Neural progenitor cell (in vitro differentiated cells): ENCODE measurements at places on chromosomes 6 and 20.

- DNase-seq: no peak
Observed at GRCh38 chr6:88561954-88562315, 395.8 kb upstream of the CNR1 start.

DNA sequence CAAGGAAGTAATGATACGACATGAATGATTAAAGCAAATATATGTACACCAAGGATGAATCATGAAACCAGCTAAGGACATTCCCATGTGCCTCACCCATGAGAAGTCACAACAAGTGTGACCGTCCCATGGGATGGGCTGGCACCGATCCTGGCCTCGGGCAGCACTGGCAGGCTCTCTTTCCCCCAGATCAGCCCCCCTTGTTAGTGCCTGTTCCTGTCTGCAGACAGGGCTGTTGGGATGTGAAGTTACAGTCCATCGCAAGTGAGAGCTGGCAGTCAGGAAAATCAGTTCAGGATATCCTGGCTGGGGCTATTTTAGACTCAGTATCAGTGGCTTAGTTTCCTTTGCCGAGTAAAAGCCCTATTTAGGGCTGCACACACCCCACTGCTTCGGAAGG, 129.2 kb upstream of the SNX9 start:
- DNase-seq: no peak

- DNase-seq: no peak
Observed at GRCh38 chr6:168208402-168208801, 111.2 kb downstream of the DACT2 start.

DNA sequence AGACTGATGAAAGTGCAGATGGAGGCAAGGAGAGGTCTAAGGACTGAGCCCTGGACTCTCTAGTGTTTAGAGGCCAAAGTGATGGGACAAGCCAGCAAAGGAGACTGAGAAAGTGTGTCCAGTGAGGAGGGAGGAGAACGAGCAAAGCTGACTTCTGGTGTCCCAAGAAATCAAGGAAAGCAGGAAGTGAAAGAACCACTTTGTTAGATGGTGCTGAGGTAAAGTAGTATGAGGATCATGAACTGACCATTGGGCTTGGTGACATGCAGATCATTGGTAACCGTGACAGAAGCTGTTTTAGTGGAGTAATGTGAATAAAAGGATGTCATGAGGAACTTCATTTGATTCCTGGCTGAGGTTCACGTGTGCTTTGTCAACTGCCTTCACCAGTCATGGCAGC, 108.4 kb downstream of the SLX4IP start:
- DNase-seq: no peak

DNA sequence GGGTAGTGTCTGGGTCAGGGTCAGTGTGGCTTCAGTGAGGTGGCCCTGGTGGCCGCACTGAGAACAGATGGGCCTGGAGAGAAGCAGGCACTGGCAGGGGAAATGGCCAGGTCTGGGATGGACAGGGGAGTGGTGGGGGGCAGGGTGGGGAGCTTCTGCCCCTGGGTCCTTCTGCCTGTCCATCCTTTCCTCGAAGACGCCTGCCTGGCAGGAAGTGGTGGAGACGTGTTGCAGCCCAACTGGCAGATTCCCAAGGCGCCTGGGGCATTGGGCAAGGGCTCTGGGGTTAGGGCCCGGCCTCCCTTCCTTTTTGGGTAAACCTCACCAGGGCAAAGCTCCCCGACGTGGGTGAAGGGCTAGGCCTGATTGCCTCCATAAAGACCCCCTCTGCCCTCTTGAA, 10.4 kb downstream of the SRC start:
- no peak for DNase-seq

GRCh38 chr6:155221086-155221485, 42.7 kb upstream of the CLDN20 start:
- DNase-seq: no peak

DNA sequence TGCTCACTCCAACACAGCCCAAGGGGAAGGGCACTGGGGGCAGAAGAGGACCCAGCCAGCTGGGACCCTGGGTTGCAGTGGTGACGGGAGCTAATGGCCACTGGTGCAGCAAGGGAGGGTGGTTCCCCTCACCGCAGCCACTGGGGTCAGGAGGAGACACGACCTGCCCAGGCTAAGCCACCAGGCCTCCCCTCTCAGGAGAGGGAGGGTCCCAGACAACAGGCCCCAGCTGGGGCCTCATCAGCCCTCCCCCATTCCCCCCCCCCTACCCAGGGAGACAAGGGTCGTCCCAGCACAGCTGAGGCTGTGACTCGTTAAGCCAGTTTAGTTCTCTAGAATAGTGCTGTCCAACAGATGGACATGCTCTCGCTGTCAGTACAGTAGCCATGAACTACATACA, 17.3 kb upstream of the MATN4 start:
- DNase-seq: peak; percentile 67

- peak; percentile 69 for DNase-seq
Observed at GRCh38 chr20:6623989-6624388, 143.5 kb upstream of the BMP2 start.

- peak; percentile 79 for DNase-seq
Observed at GRCh38 chr20:64192406-64192805, 28.2 kb downstream of the MYT1 start.

- no peak for DNase-seq
Observed at GRCh38 chr20:37523911-37524700, 3.1 kb downstream of the NNAT start.

DNA sequence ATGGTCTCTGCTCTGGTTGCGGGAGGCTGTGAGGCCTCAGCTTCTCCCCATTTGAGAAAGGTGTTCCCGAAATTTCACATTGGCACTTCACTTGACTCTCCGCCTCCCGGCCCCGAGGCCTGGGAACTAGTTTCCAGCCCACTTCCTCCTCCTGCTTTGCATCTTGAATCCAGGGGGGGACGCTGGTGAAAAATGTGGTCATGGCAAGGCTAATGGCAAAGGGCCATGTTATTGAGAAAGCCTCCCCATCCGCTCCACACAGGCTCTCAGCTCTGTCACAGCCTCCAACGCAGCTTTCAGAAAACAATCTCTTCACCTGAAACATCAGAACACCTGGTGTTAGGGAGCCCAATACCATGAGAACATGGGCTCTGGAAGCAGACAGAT, 5.6 kb downstream of the PLAGL2 start:
- no peak for DNase-seq

- DNase-seq: no peak
Observed at GRCh38 chr6:33405386-33405940, 5.4 kb upstream of the PHF1 start.

DNA sequence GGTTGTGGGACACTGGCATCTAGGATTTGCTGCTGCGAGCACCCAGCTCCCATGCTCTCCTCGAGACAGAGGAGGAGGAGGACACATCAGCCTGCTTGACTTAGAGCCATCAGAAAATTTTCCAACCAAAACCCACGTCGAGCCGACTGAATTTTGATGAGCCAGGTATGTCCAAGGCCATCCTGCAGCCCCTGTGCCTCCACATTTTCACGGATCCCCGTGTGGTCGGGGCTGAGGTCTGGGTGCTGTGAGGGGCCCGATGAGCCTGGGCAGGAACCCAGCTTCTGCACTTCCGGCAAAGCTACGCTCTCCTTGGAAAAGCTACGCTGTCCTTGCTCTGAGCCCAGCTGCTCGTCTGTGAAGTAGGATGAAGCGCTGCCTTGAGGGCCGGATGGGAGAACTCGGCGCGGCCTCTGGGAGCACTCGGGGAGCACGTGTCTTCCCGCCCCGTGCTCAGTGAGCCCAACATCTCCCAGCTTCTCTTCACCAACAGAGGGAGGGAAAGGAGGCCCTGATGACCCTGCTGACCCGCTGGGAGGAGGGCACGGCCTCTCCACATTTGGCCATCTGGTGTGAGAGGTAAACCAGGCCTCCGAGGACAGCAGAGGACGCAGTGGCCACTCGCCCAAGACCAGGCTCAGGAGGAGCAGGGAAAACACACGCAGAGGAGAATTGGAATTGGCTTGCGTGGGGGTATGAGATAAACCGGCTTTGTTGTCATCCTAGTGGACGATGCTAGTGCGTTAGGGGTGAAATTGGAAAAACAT, 33.9 kb downstream of the PSMG4 start:
- no peak for DNase-seq

DNA sequence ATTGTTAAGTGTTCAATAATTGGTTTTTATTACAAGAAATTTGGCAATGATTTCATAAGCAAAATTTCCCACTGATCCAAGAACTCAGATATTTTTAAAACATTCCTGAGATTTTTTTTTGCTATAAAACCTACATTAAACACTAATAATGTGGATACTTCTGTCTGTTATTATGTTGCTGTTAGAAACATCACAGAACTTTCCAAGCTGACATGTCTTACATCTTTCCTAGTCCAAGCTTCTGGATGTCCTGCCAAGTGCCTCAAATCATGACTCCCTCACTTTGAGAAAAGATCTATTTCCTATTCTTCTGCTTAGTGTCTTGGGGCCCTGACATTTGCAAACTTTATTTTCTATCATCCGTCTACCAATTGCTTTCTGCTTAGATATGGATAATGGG, 110.8 kb downstream of the RFPL4B start:
- no peak for DNase-seq

DNA sequence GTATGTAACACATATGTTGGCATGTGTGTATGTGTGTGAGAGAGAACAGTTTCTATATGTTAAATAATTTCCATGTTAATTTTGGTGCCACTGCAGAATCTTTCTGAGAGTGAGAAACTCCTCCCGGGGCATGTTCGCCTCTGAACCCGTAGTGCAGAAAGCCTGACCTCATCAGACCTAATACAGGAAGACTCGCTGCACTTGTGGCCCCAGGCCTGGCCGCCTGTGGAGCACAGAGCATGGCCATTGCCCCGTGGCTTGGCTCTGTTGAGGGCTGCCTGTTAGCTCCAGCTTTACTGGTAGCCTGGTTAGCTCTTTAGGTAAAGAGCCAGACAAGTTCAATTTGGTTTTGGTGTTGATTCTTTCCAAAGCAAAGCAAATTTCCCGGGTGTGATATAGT, 25.5 kb downstream of the FARS2 start:
- DNase-seq: no peak

- peak; percentile 78 for DNase-seq
Observed at GRCh38 chr20:62741191-62741691, 32.6 kb downstream of the NTSR1 start.

DNA sequence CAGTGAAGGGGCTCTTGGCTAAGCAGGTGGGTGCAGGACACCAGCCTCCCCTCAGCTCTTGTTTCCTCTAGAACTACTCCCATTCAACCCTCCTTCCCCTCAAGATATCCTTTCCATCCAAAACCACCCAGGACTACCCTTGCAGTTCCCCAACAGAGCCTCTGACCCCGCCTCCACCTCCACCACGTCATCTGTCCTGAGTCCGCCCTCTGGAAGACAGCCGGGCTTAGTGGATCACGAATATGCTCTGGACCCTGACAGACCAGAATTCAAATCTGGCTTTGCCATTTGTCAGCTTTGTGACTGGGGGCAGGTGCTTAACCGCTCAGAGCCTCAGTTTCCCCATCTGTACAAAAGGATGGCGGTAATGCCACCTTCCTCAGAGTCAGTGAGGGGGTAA, 31.4 kb downstream of the TFEB start:
- DNase-seq: no peak

- no peak for DNase-seq
Observed at GRCh38 chr6:136230219-136230853, 19.8 kb downstream of the MTFR2 start.

GRCh38 chr20:43446361-43446879, 11.3 kb upstream of the SRSF6 start:
- DNase-seq: no peak

DNA sequence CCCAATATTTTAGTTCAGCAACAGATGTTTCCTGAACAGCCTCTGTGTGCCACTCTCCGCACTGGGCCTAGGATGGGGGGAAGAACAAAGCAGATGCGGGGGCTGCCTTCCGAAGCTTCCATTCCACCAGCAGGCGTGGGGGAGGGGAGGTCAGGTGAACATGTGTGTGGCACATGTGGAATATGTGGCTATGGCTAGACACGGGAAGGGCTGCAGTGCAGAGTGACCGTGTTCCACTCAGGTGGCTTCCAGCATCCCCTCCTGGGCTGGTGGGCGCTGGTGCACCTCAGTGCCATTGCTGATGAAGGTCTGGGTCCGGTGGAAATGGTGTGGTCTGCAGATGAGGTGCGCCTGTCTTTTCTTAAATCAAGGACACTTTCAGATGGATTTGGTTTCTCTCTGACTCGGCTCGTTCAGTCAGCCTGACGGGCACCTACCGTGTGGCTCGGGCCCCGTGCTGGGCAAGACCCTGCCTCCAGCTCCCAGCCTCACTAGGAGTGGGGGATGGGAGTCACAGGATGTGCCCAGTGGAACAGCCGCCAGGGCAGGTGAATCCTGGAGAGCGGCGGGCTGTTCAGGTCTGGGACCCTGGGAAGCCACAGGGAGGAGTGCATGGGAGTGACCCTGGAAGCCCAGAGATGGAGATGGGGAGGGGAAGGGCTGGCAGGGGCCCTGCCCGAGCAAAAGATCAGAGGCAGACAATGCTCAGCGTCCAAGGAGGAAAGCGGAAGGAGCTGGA, 111.0 kb downstream of the SYCP2 start:
- no peak for DNase-seq

DNA sequence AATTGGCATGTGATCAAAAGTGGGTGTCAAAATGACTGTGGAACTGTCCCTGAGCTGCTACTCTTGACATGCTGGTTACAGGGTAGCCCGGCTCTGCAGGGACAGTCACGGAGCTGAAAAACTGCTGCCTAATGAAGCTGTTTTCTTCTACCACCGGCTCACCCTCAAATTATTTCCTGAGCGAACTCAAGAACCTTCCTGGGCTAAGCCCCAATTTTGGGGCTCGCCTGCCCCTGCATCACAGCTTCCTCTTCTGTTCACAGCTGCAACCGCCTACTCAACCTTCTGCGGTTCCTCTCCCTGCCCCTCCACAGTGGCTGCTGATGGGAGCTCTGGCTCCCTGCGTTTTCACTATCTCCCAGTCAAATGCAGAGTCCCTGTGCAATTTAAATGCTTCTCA, 110.8 kb upstream of the MLN start:
- DNase-seq: no peak

DNA sequence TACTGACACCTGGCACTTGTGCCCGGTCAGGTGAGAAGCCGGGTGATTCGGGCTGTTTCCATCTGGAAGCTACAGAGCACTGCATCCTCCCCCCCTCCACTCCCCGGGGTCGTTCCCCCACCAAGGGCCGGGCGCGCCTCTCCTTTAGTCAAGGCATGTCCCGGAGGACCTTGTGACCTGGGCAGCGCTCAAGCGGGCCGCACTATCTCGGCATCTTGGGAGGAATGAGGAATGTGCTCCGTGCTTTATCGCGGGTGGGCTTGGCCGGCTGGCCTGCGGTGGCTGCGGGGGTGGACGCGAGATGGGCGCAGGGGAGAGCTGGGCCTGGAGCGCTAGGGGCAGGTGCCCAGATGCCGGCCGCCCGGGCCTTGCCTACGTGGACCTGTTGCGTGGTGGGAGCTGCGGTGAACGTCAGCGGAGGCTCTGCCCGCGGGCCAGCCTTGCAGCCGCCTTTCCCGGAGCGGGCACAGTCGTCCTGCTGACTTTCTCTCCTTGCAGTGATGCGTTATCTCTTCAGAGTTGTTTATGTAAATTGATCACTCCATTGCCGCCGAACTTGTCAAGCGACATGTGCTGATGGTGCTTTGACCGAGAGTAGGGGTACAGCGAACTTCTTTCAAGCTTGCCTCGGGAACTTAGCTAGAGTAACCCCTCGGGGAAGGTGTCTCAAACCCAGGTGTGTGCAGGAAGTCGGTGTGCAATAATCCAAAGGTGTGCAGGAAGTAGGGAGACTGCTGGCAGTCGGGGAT, 1.1 kb downstream of the LRRC1 start:
- DNase-seq: peak; percentile 69
